Caco-2 (cell line): ENCODE measurements at places on chromosomes 4 and X. TPM values are rescaled to one million over a fixed set of nuclear protein-coding genes. Genes with fewer than 3 reads are reported as not detected.

The HSPA4L gene
- total RNA-seq = 3.3 and 3.6 TPM in 2 replicates

The PAK3 gene
- total RNA-seq = not detected in 2 replicates

The LGI2 gene
- 7.5 and 8.3 TPM in 2 replicates for total RNA-seq

The C1QTNF7 gene
- total RNA-seq = not detected in 2 replicates

The MAGEB1 gene
- not detected in 2 replicates for total RNA-seq

The PAGE1 gene
- total RNA-seq = not detected in 2 replicates
